Esophagus muscularis mucosa (tissue), 4 donors: ENCODE measurements at places on chromosomes 2 and 18. TPM values are rescaled to one million over a fixed set of nuclear protein-coding genes. Genes with fewer than 3 reads are reported as not detected.

DNA sequence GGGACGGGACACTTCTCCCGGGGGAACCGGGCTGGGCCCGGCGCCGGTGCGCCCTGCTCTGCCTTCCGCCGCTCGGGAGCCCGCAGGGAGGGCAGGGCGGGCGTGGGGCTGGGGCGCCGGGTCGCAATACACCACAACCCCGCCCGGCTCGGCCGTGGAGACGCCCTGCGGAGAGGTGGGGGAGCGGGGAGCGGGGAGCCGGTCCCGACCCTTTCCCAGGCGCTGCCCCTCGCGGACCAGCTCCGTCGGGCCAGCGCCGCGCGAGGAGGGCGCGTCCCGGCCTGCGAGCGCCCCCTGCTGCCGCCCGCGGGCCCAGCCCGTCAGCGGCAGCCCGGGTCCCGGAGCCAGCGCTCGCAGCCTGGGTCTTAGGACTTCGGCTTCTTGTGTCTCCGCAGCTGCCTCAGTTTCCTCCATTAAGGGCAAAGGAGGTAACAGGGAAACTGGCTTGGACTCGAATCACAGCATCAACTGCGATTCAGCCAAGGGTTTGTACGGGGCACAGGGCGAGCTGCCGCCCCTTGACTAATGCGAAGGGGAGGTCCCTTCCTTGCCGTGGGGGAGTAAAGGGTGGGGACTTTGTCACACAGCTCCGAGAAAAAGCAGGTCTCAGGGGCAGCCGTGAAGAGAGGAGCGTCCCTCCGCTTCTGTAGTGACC is 635 bp upstream of the ADRA2B start:
- H3K27ac ChIP-seq = peak overlapping the region; percentile 49
- H3K4me1 ChIP-seq = peaks cover 18% of the 10 kb centered on the region
- peaks cover 29% of the 10 kb centered on the region for H3K27me3 ChIP-seq
- peak overlapping the region; percentile 58 for H3K4me3 ChIP-seq
- DNase-seq = no peak

DNA sequence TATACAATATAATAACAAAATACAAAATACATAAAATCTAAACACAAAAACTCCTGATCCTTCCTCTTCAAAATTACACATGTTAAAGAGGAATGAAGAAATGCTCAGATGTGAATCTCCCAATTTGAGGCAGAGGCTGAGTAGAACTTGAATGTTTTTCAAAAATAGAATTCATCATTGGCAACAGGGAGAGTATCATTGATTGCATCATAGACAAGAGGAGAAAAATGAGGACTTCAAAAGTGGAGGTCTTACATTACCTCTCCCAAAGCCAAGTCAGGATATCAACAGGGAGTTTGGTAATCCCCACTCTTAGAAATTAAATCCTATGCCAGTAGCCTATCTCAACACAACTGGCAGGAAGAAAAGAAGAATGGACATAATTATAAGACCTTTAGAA is 2023.9 kb upstream of the CELF4 start:
- no peak overlapping the region for H3K27ac ChIP-seq
- H3K4me3 ChIP-seq = no peak overlapping the region
- no peaks in the 10 kb centered on the region for H3K27me3 ChIP-seq
- no peaks in the 10 kb centered on the region for H3K36me3 ChIP-seq
- H3K4me1 ChIP-seq = no peaks in the 10 kb centered on the region
- DNase-seq = no peak

ANKRD62 gene
- total RNA-seq = 0.06 TPM

RNF125 gene
- 5.0 TPM for total RNA-seq

DNA sequence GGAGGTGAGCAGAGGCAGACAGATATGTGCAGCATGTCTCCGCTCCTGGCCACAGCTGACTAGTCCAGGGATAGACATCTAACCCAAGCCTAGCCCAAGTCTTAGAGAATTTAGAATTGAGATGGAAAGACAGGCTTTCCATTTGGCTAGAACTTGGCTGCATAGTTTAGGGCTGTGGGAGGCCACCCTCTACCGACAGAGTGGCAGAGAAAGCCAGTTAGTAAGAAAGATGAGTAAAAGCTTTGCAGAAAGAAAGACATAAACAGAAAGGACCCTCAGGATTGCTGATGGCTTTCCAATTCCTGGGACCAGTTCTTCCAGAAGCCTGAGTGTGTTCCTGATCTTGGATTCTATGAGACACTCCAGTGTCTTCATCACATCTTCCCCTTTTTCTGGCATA is 62.1 kb downstream of the DYM start:
- peaks cover 37% of the 10 kb centered on the region for H3K4me1 ChIP-seq
- H3K4me3 ChIP-seq = no peak overlapping the region
- peak overlapping the region; percentile 73 for H3K27ac ChIP-seq
- no peak for DNase-seq

PSME4 gene
- 47.5 TPM for total RNA-seq

BOLA3 gene
- 46.9 TPM for total RNA-seq

- peaks cover 20% of the 10 kb centered on the region for H3K4me1 ChIP-seq
- no peak for DNase-seq
- H3K4me3 ChIP-seq = no peak overlapping the region
- H3K27ac ChIP-seq = no peak overlapping the region
- no peaks in the 10 kb centered on the region for H3K27me3 ChIP-seq
Measured at GRCh38 chr2:231467613-231468530, 3.6 kb upstream of the NCL start.

GRCh38 chr2:76812156-76812555 is 710.0 kb downstream of the LRRTM4 start:
- DNase-seq = no peak
- no peak overlapping the region for H3K4me3 ChIP-seq
- no peaks in the 10 kb centered on the region for H3K36me3 ChIP-seq
- H3K27ac ChIP-seq = no peak overlapping the region
- H3K27me3 ChIP-seq = no peaks in the 10 kb centered on the region

DNA sequence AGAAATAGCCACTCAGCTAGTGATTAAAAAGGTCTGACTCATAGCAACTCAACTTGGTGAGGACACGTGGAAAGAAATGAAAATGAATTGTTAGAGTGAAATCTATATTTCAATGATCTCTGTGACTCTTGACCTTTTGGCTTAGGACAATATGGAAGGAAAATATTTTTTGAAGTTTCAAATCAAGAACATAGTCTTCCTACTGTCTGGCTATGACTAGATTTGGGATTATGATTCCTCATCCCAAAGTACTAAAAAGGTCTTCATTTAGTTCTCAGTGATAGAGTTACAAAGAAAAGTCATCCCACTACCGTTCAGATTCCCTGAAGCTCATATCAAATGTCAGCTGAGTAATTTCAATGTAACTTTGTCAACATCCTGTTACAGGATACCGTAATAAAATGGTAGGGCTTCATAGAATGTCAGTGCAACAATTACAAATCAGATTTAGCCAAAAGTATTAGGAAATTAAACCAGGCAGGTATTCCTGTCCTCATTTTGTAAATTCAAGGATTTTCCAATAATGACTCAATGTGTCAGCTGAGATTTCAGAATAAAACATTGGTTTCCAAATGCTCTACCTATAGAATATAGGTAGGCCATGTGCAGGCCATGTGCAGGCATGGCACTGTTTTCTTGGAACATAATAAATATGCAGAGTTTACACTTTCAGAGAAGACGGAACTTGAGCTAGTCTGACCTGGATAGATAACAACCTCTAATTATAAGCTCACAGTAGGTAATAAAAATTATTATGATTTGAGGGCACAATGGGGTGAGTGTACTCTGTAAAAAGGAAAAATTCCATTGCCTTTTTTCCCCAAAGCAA is 36.0 kb downstream of the ANKRD29 start:
- peak overlapping the region; percentile 1 for H3K27ac ChIP-seq
- H3K4me1 ChIP-seq = no peaks in the 10 kb centered on the region
- no peak overlapping the region for H3K4me3 ChIP-seq
- H3K36me3 ChIP-seq = peaks cover 5% of the 10 kb centered on the region

C1QL2 gene
- not detected for total RNA-seq

ANKMY1 gene
- total RNA-seq = 10.9 TPM

SULT1C4 gene
- total RNA-seq = 4.3 TPM

GRCh38 chr2:28359222-28360057 is 33.2 kb upstream of the FOSL2 start:
- no peaks in the 10 kb centered on the region for H3K27me3 ChIP-seq
- peaks cover 20% of the 10 kb centered on the region for H3K4me1 ChIP-seq
- no peak overlapping the region for H3K27ac ChIP-seq
- no peak overlapping the region for H3K4me3 ChIP-seq

DNA sequence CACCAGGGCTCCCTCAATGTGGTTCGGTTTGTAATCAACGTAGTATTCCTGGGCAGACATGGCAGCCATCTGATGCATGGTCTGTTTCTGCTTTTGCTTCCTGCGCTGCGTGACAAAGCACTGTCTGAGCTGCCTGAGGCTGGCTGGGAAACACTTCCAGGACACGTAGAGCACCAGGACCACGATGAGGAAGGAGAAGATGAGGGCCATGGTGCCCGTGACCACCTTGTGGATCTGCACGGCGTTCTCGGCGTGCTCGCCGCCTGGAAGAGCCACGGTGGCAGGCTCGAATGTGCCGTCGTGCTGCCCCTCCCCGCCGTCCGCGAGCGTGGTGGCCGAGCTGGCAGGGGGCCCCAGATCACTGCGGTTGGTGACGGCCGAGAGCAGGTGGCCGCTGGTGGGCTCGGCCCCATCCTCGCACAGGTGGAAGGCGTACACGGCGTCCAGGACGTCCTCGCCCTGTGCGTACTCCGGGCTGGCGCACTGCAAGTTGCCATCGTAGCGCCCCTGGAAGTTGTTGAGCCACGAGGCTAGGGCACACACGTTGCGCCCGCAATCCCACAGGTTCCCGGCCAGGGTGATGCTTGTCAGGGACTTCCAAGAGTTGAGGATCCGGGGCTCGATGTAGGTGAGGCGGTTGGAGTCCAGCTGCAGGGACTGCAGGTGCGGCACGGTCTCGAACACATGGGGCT is 2.1 kb downstream of the LRRTM1 start:
- no peaks in the 10 kb centered on the region for H3K36me3 ChIP-seq
- H3K4me3 ChIP-seq = peak overlapping the region; percentile 52
- no peak for DNase-seq
- peaks cover 25% of the 10 kb centered on the region for H3K4me1 ChIP-seq
- H3K27ac ChIP-seq = no peak overlapping the region

DNA sequence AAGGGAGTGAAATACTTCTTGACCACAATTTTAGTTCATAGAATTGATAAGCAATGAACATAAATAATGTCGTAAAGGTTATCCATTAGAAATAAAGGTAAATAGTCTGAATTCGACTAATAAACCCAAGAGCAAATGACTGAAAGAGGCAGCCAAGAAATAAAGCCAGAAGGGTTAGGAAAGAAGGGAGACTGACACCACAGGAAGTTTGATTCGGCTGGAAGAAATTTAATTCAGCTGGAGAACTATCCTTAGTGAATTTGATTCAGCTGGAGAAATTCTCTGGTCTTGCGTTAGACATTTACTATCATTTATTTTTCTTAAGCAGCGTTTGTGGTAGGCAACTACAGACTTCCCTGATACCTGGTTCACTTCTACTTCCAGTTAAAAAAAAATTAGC is 429.6 kb downstream of the PID1 start:
- no peaks in the 10 kb centered on the region for H3K27me3 ChIP-seq
- no peaks in the 10 kb centered on the region for H3K36me3 ChIP-seq
- no peak for DNase-seq
- H3K4me1 ChIP-seq = no peaks in the 10 kb centered on the region
- no peak overlapping the region for H3K4me3 ChIP-seq
- peak overlapping the region; percentile 2 for H3K27ac ChIP-seq

GRCh38 chr2:120540719-120541552 is 194.7 kb upstream of the GLI2 start:
- no peaks in the 10 kb centered on the region for H3K27me3 ChIP-seq
- peaks cover 16% of the 10 kb centered on the region for H3K4me1 ChIP-seq
- H3K36me3 ChIP-seq = no peaks in the 10 kb centered on the region
- H3K4me3 ChIP-seq = no peak overlapping the region
- no peak overlapping the region for H3K27ac ChIP-seq
- DNase-seq = no peak

GRCh38 chr2:126749537-126749936 is 93.6 kb downstream of the GYPC start:
- no peak overlapping the region for H3K4me3 ChIP-seq
- no peaks in the 10 kb centered on the region for H3K36me3 ChIP-seq
- H3K4me1 ChIP-seq = no peaks in the 10 kb centered on the region

DNA sequence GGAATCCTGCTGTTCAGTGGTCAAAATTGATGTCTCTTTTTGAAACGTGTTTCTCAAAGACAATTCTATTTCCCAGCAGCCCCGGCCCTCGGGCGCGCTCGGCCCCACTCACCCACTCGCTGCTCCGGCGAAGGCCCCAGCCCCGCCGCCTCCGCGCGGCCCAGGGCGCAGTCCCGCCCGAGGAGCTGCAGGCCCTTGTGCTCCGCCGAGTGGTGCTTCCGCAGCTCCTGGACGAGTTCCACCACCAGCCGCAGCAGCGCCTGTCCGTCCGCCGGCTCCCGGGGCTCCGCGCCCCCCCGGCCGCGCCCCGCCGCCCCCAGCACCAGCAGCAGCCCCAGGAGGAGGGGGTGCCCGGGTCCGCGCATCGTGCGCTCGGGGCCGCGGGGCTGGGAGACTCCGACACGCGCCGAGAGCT is 413 bp downstream of the ALKAL2 start:
- H3K4me1 ChIP-seq = peaks cover 37% of the 10 kb centered on the region
- DNase-seq = no peak
- H3K27ac ChIP-seq = no peak overlapping the region
- peak overlapping the region; percentile 55 for H3K4me3 ChIP-seq

GRCh38 chr2:85978883-85979780 is 90.3 kb upstream of the ST3GAL5 start:
- no peak overlapping the region for H3K4me3 ChIP-seq
- H3K4me1 ChIP-seq = peaks cover 24% of the 10 kb centered on the region
- no peak for DNase-seq
- H3K27me3 ChIP-seq = no peaks in the 10 kb centered on the region
- no peak overlapping the region for H3K27ac ChIP-seq

- H3K27ac ChIP-seq = no peak overlapping the region
- peaks cover 46% of the 10 kb centered on the region for H3K4me1 ChIP-seq
- H3K27me3 ChIP-seq = no peaks in the 10 kb centered on the region
- no peaks in the 10 kb centered on the region for H3K36me3 ChIP-seq
- DNase-seq = no peak
- H3K4me3 ChIP-seq = no peak overlapping the region
Measured at GRCh38 chr2:168146892-168147810, 100.2 kb downstream of the STK39 start.

COBLL1 gene
- total RNA-seq = 41.4 TPM
